Activated CD8-positive, alpha-beta memory T cell treated with anti-CD3 and anti-CD28 coated beads, Interleukin-2, amount 10 ng/mL, durations not matched to agents 7 days and 5 days (primary cell): ENCODE measurements at places on chromosomes 7 and 10. TPM values are rescaled to one million over a fixed set of nuclear protein-coding genes. Genes with fewer than 3 reads are reported as not detected.

FBXL15 gene
- 13.5 TPM for total RNA-seq

TBXAS1 gene
- 3.9 TPM for total RNA-seq

SUN3 gene
- total RNA-seq = not detected

C7orf57 gene
- total RNA-seq = 0.15 TPM

FAM171A1 gene
- 0.68 TPM for total RNA-seq

PPP1R9A gene
- not detected for total RNA-seq

TMEM178B gene
- 0.18 TPM for total RNA-seq

PDK4 gene
- total RNA-seq = not detected

LZTS2 gene
- total RNA-seq = 12.6 TPM

BMPER gene
- total RNA-seq = not detected

LIPK gene
- total RNA-seq = not detected

FLNC gene
- not detected for total RNA-seq

KNDC1 gene
- 0.32 TPM for total RNA-seq

CASTOR2 gene
- 3.1 TPM for total RNA-seq

CELF2 gene
- total RNA-seq = 219 TPM

OPN1SW gene
- total RNA-seq = not detected

MYL10 gene
- not detected for total RNA-seq

CFAP43 gene
- not detected for total RNA-seq

GPR158 gene
- not detected for total RNA-seq

SLC13A1 gene
- total RNA-seq = not detected

HOXA11 gene
- total RNA-seq = not detected

AZGP1 gene
- total RNA-seq = not detected

BAIAP2L1 gene
- total RNA-seq = 1.1 TPM
